T-cell (primary cell): ENCODE measurements at places on chromosomes 3 and 15. TPM values are rescaled to one million over a fixed set of nuclear protein-coding genes. Genes with fewer than 3 reads are reported as not detected.

GOLGA6L4 gene
- 2.9 TPM for total RNA-seq

- H3K27ac ChIP-seq, result no peak overlapping the region
- no peaks in the 10 kb centered on the region for H3K4me1 ChIP-seq
- DNase-seq, result no peak
- H3K36me3 ChIP-seq, result no peaks in the 10 kb centered on the region
- no peaks in the 10 kb centered on the region for H3K27me3 ChIP-seq
Measured at GRCh38 chr3:80771085-80771484, 990.4 kb downstream of the GBE1 start.

ARPIN gene
- total RNA-seq, result 0.09 TPM

GRCh38 chr3:138875754-138876664 is 41.3 kb upstream of the PIK3CB start:
- H3K27ac ChIP-seq, result no peak overlapping the region
- H3K36me3 ChIP-seq, result no peaks in the 10 kb centered on the region
- no peaks in the 10 kb centered on the region for H3K27me3 ChIP-seq
- H3K4me1 ChIP-seq, result no peaks in the 10 kb centered on the region
- DNase-seq, result no peak
- H3K4me3 ChIP-seq, result no peak overlapping the region

DNA sequence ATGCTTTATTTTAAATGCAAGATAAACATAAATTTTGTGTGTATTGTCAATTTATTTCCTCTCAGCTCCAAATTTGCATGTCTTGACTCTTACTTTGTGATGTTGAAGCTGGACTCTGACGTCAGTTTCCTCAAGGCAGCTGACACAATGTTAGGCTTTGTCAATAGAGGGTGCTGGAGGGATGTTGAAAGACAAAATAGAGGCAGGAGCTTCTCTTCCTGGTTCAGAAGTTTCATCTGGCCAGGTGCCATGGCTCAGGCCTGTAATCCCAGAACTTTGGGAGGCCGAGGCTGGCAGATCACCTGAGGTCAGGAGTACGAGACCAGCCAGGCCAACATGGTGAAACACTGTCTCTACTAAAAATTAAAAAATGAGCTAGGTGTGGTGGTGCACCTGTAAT is 408.6 kb downstream of the GBE1 start:
- no peak overlapping the region for H3K27ac ChIP-seq
- DNase-seq, result no peak
- no peak overlapping the region for H3K4me3 ChIP-seq
- no peaks in the 10 kb centered on the region for H3K4me1 ChIP-seq
- H3K36me3 ChIP-seq, result no peaks in the 10 kb centered on the region

DNA sequence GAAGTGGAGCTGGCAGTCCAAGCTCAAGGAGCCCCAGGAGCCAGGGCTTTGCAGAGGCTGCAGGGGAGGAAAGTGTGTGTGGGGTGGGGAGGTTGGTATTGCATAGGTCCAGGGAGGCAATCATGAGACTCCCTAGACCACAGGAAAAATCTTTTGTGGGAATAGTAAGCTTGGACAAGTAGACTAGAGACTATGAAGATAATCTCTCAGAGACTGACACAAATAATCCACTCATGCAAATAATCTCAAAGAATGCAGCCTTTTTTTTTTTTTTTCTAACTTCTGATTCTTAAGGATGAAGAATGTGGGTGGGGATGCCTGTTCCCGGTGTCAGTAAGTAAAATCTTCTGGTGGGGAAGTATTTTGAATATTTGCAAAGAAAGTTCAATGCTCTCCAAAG is 113.7 kb downstream of the GREM1 start:
- H3K4me1 ChIP-seq, result no peaks in the 10 kb centered on the region
- H3K27ac ChIP-seq, result no peak overlapping the region
- no peak overlapping the region for H3K4me3 ChIP-seq
- no peaks in the 10 kb centered on the region for H3K36me3 ChIP-seq

DNA sequence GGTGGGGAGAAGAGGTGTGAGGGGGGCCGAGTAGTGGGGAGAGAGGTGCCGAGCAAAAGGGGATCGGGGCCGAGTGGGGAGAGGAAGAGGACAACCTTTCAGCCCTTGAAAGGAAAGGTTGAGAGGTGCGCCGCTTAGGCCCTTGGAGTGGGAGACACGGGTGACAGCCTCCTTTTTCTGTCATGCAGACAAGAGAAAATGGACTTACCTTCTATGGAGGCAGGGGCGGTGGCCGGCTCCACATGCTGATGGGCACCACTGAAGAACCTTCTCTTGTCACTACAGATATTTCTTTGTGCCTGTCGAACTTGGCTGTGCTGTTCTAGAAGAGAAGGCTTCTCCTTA is 421 bp downstream of the KLHL18 start:
- peaks cover 38% of the 10 kb centered on the region for H3K4me1 ChIP-seq
- H3K27me3 ChIP-seq, result no peaks in the 10 kb centered on the region
- H3K36me3 ChIP-seq, result peaks cover 16% of the 10 kb centered on the region
- peak overlapping the region; percentile 75 for H3K4me3 ChIP-seq

CCDC13 gene
- 1.2 TPM for total RNA-seq

DUOXA2 gene
- total RNA-seq, result not detected

DNA sequence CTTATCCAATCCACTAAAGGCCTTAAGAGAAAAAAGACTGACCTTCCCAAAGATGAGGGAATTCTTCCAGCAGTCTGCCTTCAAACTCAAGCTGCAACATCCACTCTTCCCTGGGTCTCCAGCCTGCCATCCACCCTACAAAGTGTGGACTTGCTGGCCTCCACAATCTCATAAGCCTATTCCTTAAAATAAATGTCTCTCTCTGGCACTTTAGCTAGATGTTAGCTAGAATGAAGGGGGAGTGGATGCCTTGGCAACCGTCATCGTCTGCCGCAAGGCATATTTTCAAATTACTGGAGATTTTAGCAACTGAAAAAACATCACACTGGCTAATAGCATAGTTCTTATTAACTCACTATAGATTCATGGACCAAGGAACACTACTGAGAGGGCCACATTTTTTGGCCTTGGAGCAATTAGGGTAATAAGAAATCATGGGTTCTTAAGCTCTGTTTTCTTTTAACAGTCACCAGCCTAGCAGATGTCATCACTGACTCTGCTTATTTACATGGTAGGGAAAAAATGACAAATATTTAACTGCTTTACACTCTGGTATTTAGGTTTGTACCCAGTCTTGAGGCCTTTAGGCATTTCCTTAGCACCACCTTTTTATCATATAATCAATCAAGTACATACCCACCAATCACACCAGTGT is 245.3 kb downstream of the MYRIP start:
- no peak overlapping the region for H3K27ac ChIP-seq
- no peaks in the 10 kb centered on the region for H3K4me1 ChIP-seq
- no peaks in the 10 kb centered on the region for H3K36me3 ChIP-seq
- no peak overlapping the region for H3K4me3 ChIP-seq
- no peak for DNase-seq

CRYGS gene
- total RNA-seq, result 5.5 TPM

GRCh38 chr3:100637197-100637631 is 27.8 kb downstream of the ADGRG7 start:
- H3K4me1 ChIP-seq, result no peaks in the 10 kb centered on the region
- no peak for DNase-seq
- no peaks in the 10 kb centered on the region for H3K27me3 ChIP-seq
- no peak overlapping the region for H3K4me3 ChIP-seq
- no peaks in the 10 kb centered on the region for H3K36me3 ChIP-seq

BCL2A1 gene
- 26.2 TPM for total RNA-seq

GRCh38 chr3:8599146-8599545 is 45.5 kb downstream of the SSUH2 start:
- no peak overlapping the region for H3K4me3 ChIP-seq
- no peaks in the 10 kb centered on the region for H3K27me3 ChIP-seq
- no peak for DNase-seq
- no peaks in the 10 kb centered on the region for H3K4me1 ChIP-seq
- H3K27ac ChIP-seq, result no peak overlapping the region
- no peaks in the 10 kb centered on the region for H3K36me3 ChIP-seq

- DNase-seq, result no peak
- H3K27me3 ChIP-seq, result no peaks in the 10 kb centered on the region
- no peaks in the 10 kb centered on the region for H3K36me3 ChIP-seq
- no peaks in the 10 kb centered on the region for H3K4me1 ChIP-seq
- H3K27ac ChIP-seq, result no peak overlapping the region
Measured at GRCh38 chr15:36643551-36643950, 64.1 kb downstream of the CDIN1 start.

GOLGA6B gene
- 0.47 TPM for total RNA-seq
